Purkinje cell (primary cell): ENCODE measurements at places on chromosomes 7 and 10. TPM values are rescaled to one million over a fixed set of nuclear protein-coding genes. Genes with fewer than 3 reads are reported as not detected.

TMEM213 gene
- not detected in 2 replicates for polyA plus RNA-seq

DPP6 gene
- polyA plus RNA-seq: 59.5 and 60.8 TPM in 2 replicates

CPEB3 gene
- polyA plus RNA-seq: 22.4 and 23.4 TPM in 2 replicates

TUBAL3 gene
- not detected in 2 replicates for polyA plus RNA-seq

PUS7 gene
- 3.7 and 6.6 TPM in 2 replicates for polyA plus RNA-seq
